Panc1 (cell line): ENCODE measurements at places on chromosomes 5 and 9.

GRCh38 chr5:138651767-138652117 lies 76.5 kb upstream of the HSPA9 start:
- DNase-seq = no peak

GRCh38 chr5:127596501-127596900 lies 52.4 kb upstream of the CTXN3 start:
- DNase-seq = no peak

DNA sequence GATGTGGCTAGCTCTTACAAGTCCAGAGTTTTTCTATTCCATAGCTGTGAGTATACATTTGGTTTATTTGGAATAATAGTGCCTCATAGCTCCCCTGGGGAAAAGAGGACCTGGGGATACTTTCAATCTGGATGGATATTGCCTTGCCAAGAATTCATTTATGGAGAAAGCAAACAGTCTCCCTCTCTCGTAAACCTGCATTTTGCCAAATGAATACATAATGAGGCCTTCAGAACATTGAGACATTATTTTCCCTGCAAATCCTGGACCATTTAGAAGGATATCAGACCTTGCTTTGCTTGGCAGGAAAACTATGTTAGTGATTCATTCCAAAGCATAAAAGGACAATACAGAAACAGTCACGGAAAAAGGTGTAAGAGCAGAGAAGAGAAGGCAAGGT lies 569.6 kb upstream of the BRINP1 start:
- no peak for DNase-seq

DNA sequence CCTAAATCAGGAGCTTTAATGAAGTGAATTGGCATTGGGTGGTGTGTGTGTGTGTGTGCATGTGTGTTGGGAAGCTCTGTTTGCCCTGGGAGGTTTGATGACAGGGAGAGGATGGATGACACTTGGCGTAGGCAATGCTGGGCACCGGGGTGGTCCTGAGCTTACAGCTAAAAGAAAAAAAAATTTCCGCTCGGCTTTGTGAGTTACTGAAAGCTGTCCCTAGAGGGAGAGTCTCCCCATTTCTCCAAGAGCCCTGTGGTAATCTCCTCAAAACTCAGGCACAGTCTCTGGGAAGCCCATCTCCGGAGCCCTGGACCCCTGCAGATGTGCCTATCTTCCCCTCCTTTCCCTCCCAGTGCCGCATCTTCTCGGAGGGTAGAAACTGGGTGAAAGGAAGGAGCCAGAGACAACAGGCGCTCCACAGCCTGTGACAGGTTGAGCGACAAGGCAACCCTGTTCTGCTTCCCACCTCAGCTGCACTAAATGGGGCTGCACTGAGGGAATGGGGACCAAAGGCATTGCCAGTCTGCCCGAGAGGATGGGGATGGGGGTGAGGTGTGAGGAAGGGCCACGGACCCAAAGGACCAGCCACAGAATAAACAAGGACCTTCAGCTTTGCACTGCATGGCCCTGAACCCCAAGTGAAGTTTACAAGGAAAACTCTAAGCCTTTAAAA lies 35.8 kb upstream of the TIFAB start:
- DNase-seq = no peak

- DNase-seq = no peak
Observed at GRCh38 chr5:63211448-63212132, 633.0 kb downstream of the LRRC70 start.

- DNase-seq = no peak
Observed at GRCh38 chr5:59768152-59769040, 125.1 kb downstream of the PDE4D start.

GRCh38 chr9:115469841-115470240 lies 351.9 kb upstream of the TNC start:
- DNase-seq = no peak

- DNase-seq = no peak
Observed at GRCh38 chr5:52620315-52620714, 167.4 kb upstream of the ITGA1 start.
